Stimulated activated naive CD8-positive, alpha-beta T cell treated with anti-CD3 and anti-CD28 coated beads, Interleukin-15, amount 100 ng/mL, for 72 hours (primary cell): ENCODE measurements at places on chromosomes 1 and 21.

DNA sequence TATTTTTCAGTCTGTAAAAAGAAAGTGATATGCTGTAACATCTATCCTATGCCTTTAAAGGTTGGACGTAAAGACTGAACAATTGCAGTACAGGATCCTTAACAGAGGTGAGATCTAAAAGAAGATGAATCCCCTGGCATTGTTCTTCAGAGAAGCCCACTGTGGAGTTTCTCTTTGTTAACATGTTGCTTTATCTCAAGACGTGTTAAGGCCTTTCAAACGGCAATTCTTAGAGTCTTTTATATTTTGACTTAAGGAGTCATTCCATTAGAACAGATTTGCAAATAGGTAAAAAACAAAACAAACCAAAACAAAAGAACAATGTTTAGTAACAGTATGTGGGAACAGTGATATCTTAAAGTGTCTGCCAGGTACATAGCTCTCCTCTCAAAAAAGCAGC, 225.1 kb upstream of the ZP4 start:
- DNase-seq, result no peak

GRCh38 chr21:45056917-45057560, 17.3 kb upstream of the ADARB1 start:
- no peak for DNase-seq

- DNase-seq, result no peak
These were observed 280.3 kb upstream of the POU3F1 start for GRCh38 chr1:38326856-38327255.

GRCh38 chr1:213331631-213332175, 280.7 kb downstream of the RPS6KC1 start:
- no peak for DNase-seq

GRCh38 chr1:178516110-178516509, 3.2 kb downstream of the TEX35 start:
- DNase-seq, result no peak

GRCh38 chr21:16563795-16564194, 834.0 kb downstream of the USP25 start:
- no peak for DNase-seq

DNA sequence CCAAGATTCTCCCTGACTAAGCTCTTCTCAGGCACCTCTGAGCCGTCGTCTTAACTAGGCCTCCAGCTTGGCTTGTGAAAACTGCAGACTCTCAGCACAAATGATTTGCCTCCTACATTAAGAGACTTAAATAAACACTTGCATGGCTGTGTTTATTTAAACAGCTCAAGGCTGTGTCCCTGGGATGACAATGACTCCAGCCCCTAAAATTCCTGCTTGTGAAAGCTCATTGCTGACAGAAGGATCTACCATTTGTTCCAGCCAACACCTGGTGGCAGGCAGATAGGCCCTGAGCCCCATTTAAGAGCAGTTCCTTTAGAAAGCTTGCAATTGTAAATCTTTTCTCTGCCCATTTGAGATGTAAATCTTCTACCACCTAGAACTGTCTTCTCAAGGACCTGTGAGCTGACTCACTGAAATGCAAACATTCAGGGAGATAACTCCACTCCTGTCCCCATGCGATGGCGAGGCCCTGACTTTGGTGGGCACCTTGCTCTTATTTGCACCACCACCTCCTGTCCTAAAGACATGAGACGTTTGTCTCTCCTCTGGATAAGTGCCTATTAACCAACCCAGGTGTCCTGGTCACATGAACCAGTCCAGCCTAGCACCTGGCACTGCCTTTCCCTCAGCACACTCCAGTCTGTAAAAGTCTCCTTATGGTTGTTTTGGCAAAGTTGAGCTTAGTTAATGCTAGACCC, 15.1 kb upstream of the PCP4 start:
- no peak for DNase-seq

GRCh38 chr1:155002464-155003226, at the start of gene ZBTB7B:
ZBTB7B (plus strand) TSS chr1:155002802; CDS start chr1:155014661, 11,859 bp downstream.
- peak; percentile 44 for DNase-seq

DNA sequence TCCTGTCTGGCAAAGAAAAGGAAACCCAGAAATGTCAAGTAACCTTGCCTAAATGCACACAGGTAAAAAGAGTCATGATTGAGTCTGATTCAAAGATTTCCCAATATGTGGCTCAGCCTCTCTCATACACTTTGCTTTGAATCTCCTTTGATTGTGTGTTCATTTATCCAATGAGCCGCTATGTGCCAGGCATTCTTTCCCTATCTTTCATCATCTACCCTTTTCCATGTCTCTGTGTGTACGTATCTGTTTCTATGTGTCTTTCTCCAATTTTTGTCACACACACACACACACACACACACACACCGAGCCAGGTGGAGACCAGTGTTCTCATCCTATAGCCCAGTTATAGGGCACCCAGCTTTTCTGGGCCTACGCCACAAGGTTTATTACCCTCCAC, 35.7 kb upstream of the BCL9 start:
- DNase-seq, result no peak

GRCh38 chr1:210482945-210483617, 154.4 kb downstream of the HHAT start:
- DNase-seq, result no peak

GRCh38 chr1:111745675-111746613, 6.7 kb upstream of the INKA2 start:
- peak; percentile 5 for DNase-seq

- DNase-seq, result no peak
These were observed 397.6 kb downstream of the PLA2G4A start for GRCh38 chr1:187226396-187226795.

- no peak for DNase-seq
These were observed 20.2 kb upstream of the GPR157 start for GRCh38 chr1:9149151-9149550.

DNA sequence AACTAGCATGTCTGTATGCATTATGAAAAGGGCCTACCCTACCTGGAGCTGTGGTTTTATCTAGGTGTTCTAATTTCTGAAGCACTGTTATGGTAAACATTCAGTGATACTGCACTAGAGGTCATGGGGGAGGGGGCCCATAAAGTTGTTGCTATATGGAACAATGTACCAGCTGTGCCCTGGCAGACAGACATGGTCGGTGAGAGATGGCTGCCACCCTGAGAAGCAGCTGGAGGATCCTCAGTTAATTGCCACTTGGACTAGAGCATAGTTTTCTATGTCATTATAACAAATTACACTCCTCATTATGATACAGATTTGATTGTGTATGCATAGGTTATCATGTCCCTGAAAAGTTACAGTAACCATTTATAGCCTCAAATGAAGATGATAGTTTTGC, 45.4 kb downstream of the ILDR2 start:
- DNase-seq, result no peak
